Nasal cavity respiratory epithelium epithelial cell of viscerocranial mucosa (primary cell): ENCODE measurements at places on chromosomes 3 and 15. TPM values are rescaled to one million over a fixed set of nuclear protein-coding genes. Genes with fewer than 3 reads are reported as not detected.

TMEM42 gene
- total RNA-seq: 11.9 and 15.7 TPM in 2 replicates

CCR5 gene
- total RNA-seq: not detected in 2 replicates

THSD4 gene
- 27.7 and 49.5 TPM in 2 replicates for total RNA-seq

TMIE gene
- total RNA-seq: 1.9 and 2.4 TPM in 2 replicates

SYNPR gene
- total RNA-seq: not detected in 2 replicates

TGM4 gene
- 0.28 and 0.34 TPM in 2 replicates for total RNA-seq

C3orf85 gene
- not detected in 2 replicates for total RNA-seq

GOLGA8O gene
- 0.34 TPM in 1 of 2 replicates, not detected in the other for total RNA-seq

GOLGA8J gene
- total RNA-seq: not detected in 2 replicates

HIGD2B gene
- total RNA-seq: not detected in 2 replicates

GXYLT2 gene
- total RNA-seq: 1.7 and 11.2 TPM in 2 replicates

NR2E3 gene
- total RNA-seq: 0.14 and 0.34 TPM in 2 replicates

CAV3 gene
- total RNA-seq: not detected in 2 replicates

LMOD3 gene
- total RNA-seq: not detected in 2 replicates

SAXO2 gene
- 0.68 and 3.1 TPM in 2 replicates for total RNA-seq

LRTM1 gene
- not detected in 2 replicates for total RNA-seq

TGM5 gene
- total RNA-seq: 1.0 and 1.5 TPM in 2 replicates

PIGB gene
- 8.5 and 9.0 TPM in 2 replicates for total RNA-seq

PLAAT1 gene
- total RNA-seq: 0.78 and 1.0 TPM in 2 replicates

ALCAM gene
- total RNA-seq: 178 and 349 TPM in 2 replicates

NPAP1 gene
- total RNA-seq: under 0.01 TPM in 1 of 2 replicates, not detected in the other

DISP2 gene
- under 0.01 and 0.21 TPM in 2 replicates for total RNA-seq

IGSF11 gene
- under 0.01 and 0.21 TPM in 2 replicates for total RNA-seq

PLCL2 gene
- total RNA-seq: 0.68 and 5.4 TPM in 2 replicates

TOMM70 gene
- 50.9 and 59.5 TPM in 2 replicates for total RNA-seq

CHL1 gene
- total RNA-seq: 2.2 TPM in 1 of 2 replicates, not detected in the other

WDR76 gene
- 1.4 and 1.6 TPM in 2 replicates for total RNA-seq

AADAC gene
- 0.14 TPM in 1 of 2 replicates, not detected in the other for total RNA-seq

LINGO1 gene
- under 0.01 TPM in 1 of 2 replicates, not detected in the other for total RNA-seq

PAQR5 gene
- 0.68 and 0.85 TPM in 2 replicates for total RNA-seq

IQCF5 gene
- not detected in 2 replicates for total RNA-seq

DNASE1L3 gene
- 0.34 and 11.7 TPM in 2 replicates for total RNA-seq

DPPA4 gene
- total RNA-seq: not detected in 2 replicates

CPEB1 gene
- total RNA-seq: 0.07 TPM in 1 of 2 replicates, not detected in the other

BRK1 gene
- 65.8 and 109 TPM in 2 replicates for total RNA-seq

FILIP1L gene
- 2.7 and 8.5 TPM in 2 replicates for total RNA-seq

TRIM42 gene
- not detected in 2 replicates for total RNA-seq

TPRA1 gene
- total RNA-seq: 44.1 and 48.8 TPM in 2 replicates

RTP1 gene
- total RNA-seq: not detected in 2 replicates

ANKUB1 gene
- 0.34 and 4.1 TPM in 2 replicates for total RNA-seq

EFCAB12 gene
- total RNA-seq: under 0.01 TPM in 2 replicates

TRH gene
- total RNA-seq: not detected in 2 replicates

DNAJA4 gene
- 5.8 and 17.3 TPM in 2 replicates for total RNA-seq
